ENCODE measurements at places on chromosomes 12 and 14.

DNA sequence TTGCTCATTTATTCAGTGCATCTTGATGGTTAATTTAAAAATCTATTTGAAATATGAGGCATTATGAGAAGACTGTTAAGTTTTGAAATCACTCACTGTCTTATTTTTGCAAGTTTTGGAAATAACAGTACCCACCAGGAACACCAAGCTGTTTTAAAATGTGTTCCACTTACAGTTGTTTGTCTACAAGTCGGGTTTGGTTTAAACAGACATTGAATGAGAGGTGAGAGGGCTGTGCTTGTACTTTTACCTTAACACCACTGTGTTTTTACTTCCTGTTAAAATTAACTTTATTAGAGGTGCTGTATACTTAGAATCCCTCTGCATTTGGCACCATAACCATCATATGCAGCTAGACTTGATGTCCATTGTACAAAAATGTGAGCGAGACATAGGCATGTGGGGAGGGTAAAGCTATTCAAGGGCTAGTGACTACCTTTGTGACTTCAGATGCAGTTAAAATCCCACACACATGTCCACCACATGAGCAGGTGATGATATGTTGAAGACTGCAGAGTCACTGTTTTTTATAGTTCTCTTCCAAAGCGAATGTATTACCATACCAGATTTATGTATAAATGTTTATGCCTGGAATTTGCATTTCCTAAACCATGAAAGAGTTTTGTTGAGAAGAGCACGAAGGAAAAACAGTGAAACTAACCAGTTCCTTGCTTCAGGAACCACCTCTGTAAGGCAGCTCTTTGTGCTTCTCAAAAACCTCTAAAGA lies 12.9 kb downstream of the ELK3 start:
- DNase-seq, result no peak

DNA sequence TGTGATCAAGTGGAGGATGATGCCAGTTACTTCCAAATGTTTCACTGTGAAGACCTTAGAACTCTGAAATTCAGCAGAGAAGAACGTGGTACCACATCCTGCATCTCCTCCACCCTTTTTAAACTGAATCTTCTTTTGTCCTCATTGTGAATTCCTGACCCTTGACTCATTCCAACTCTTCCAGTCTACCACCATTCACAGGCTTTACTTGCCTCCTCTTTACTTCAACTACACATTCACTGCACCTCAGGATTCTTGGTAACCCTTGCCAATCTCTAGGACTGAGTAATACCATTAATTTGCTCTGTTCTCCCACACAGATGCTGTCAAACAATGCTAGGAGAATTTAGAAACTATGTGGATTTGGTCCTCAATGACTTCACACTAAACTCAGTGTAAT lies 37.3 kb downstream of the PPP1R12A start:
- DNase-seq, result no peak

- DNase-seq, result no peak
Measured at GRCh38 chr14:64848239-64848638, 31.5 kb downstream of the SPTB start.

- DNase-seq, result no peak
Measured at GRCh38 chr14:59630288-59630963, 53.8 kb upstream of the CCDC175 start.

GRCh38 chr14:36657399-36658122 lies 4.1 kb upstream of the PAX9 start:
- no peak for DNase-seq
